Activated T-helper 2 cell treated with anti-CD3 and anti-CD28 coated beads, Interferon-gamma antibody, Interleukin-2, Interleukin-4, amounts not matched to agents 10 μg/mL and 5 μg/mL and 100 μg/mL, durations not matched to agents 14 hours and 24 hours and 36 hours (primary cell): ENCODE measurements at places on chromosomes 4 and X. TPM values are rescaled to one million over a fixed set of nuclear protein-coding genes. Genes with fewer than 3 reads are reported as not detected.

Gene STPG2
- not detected in 2 replicates for total RNA-seq

Gene POU3F4
- not detected in 2 replicates for total RNA-seq

Gene DMRTC1
- total RNA-seq, result not detected in 2 replicates

Gene RENBP
- total RNA-seq, result 11.4 and 12.4 TPM in 2 replicates

DNA sequence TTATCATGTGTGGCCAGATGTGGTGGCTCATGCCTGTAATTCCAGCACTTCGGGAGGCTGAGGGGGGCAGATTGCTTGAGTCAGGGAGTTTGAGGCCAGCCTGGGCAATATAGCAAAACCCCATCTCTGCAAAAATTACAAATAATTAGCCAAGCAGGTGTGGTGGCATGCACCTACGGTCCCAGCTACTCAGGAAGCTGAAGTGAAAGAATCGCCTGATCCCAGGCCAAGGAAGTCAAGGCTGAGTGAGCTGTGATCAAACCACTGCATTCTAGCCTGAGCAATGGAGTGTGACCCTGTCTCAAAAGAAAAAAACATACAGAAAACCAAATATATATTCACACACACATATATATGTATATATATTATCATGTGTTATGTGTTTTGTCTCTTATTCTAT lies 15.0 kb downstream of the APELA start:
- no peak for DNase-seq

DNA sequence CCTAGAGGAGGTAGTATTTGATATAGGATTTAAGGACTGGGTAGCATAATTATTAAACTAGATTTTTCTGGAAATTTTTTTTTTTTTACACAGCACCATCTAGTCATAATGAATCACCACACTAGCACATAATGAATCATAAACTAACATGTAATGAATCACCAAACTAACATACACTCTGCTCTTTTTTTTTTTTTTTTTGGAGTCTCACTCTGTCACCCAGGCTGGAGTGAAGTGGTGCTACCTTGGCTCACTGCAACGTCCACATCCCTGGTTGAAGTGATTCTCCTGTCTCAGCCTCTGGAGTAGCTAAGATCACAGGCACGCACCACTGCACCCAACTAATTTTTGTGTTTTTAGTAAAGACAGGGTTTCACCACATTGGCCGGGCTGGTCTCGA lies 92.5 kb downstream of the FAM13A start:
- no peak for DNase-seq

- DNase-seq, result no peak
Observed at GRCh38 chrX:119478504-119478903, 10.3 kb downstream of the SLC25A5 start.

DNA sequence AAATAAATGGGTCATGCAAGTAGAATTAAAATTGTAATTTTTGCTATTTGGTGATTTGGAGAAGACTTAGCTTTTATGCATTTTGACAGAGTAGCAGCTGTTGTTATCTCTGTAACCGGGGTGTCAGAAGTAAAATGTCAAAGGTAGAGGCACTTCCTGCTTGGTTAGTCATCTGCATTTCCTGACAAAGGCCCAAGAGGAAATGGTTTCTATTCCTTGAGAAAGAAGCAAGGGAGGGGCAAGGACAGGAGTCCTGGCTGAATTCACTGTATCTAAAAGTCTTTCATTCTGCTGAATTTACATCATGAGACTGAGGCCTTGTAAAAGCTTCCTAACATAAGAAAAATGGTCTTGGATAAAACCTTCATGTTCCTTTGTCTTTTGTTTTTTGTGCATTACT lies 550.9 kb upstream of the BOD1L1 start:
- no peak for DNase-seq

GRCh38 chr4:11421116-11421515 lies 7.6 kb downstream of the HS3ST1 start:
- no peak for DNase-seq

DNA sequence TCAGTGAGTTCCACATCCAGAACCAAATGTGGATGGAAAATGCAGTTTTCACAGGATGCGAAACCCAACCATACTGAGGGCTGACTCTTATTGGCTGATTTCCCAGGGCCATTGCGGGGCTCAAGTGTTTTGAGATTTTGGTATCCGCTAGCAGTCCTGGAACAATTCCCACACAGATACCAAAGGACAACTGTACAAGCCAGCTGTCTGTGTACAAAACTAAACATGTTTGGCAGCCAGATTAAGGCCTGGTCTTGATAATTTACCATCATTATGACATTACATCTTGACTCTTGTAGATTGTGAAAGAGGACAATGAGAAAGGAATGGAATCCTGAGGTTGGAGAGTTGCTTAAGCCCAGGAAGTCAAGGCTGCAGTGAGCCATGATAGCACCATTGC lies 121.9 kb downstream of the DKK2 start:
- DNase-seq, result no peak

DNA sequence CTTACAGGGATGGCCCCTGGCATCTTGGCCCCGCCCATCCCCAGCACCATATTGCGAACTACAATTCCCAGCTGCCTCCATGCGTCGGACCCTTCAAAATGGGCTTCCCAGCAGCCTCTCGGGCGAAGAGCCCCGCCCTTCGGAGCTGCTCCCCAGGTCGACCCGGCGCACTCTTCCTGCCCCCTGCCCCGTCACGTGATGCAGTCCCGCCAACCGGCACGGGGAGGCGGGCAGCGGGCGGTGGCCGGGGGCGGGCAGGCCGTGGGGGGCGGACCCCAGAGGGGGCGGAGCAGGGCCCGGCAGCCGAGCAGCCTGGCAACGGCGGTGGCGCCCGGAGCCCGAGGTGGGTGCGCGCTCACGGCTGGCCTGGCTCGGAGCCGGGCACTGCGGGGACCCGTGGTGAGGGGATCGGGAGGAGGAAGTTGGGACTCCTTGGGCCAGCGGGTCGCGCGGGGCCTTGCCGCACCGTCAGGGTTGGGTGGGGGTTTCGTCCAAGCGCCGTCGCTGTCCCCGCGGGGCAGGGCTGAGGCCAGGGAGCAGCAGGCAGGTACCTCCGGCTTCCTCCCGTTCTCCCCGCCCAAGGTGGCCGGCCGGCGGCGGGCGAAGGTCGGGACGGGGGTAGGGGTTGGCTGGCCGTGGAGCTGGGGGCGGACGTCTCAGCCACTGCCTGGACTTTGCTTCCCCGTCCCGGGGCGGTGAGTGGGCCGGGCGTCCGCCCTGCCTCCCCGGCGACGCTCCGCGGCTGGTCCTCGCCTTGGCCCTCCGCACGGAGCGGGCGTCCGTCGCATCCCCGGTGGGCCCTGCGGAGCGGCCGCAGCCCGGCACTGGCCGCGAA lies at the start of gene MTM1:
MTM1 (plus strand) TSS at position 302 of the 835 bp plus-strand sequence. CDS start 23,994 bp downstream, outside the sequence.
- DNase-seq, result peak; percentile 89

DNA sequence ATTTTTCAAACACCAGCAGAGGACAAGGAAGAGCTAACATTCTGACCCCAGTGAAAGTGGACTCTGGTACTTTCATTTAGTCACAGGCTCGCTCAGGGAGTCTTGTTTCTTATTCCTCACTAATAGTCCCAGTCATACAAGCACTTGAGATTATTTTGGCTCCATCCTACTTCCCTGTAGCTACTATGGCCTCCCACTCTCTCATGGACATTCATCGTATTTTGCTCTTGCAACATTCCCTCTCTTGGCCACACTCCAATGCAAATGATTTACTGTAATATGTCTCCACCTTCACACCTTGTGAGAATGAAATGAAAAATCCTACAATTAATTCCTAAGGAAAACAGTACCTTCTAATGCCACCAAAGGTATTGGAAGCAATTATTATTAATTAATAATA lies 21.3 kb downstream of the PLRG1 start:
- DNase-seq, result no peak

DNA sequence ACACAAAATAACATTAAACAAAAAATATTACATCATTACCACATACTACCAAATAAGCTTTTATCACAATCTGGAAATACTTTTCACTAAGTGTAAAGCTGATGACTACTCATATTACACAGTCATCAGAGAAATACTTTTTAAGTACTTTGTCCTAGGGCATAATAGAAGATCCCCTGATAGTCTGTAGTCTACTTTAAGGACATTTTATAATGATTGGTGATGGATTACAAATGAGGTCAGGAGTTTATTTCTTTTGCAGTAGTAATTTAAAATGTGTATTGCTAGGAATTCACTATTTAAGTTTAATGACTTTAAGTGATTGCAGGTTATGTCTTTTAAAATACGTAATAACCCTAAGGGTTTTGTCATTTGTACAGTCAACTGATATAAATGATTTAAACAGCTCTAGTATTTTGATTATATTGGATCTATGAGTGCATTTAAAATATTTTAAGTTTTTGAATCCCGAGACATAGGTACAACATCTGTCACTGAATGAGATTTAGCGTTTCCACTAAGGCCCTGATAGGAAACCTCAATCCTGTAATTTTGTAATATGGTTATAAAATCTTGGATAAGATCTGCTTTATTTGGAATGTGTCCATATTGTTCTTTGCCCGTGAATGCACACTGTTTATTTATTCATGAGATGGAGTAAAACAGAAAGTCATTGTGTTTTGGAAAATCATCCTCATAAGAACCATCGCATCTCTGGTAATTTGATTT lies 189.5 kb downstream of the ARAP2 start:
- DNase-seq, result no peak

DNA sequence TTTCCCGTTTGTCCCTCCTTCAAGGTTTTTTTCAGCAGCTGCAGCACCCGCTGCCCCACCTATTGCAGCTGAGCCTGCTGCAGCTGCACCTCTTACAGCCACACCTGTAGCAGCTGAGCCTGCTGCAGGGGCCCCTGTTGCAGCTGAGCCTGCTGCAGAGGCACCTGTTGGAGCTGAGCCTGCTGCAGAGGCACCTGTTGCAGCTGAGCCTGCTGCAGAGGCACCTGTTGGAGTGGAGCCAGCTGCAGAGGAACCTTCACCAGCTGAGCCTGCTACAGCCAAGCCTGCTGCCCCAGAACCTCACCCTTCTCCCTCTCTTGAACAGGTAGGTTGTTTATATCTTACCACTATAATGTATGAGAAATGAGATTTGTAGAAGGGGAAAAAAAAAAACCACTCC lies 4.5 kb downstream of the PRR27 start:
- no peak for DNase-seq

GRCh38 chr4:7275067-7275466 lies 82.7 kb downstream of the SORCS2 start:
- DNase-seq, result no peak
